CD8-positive, alpha-beta T cell (primary cell): ENCODE measurements at places on chromosomes 3 and 15. TPM values are rescaled to one million over a fixed set of nuclear protein-coding genes. Genes with fewer than 3 reads are reported as not detected.
A peak's percentile ranks its signal among the peaks of the same experiment; 100 is the strongest.

Gene DUOXA2
- total RNA-seq = not detected

Gene SLC7A14
- not detected for total RNA-seq

Gene CAMKV
- not detected for total RNA-seq

Gene GUCA1C
- not detected for total RNA-seq

Gene RYK
- 63.6 TPM for total RNA-seq

Gene SI
- total RNA-seq = not detected

- no peak for DNase-seq
Measured at GRCh38 chr3:77411334-77411733, 371.4 kb downstream of the ROBO2 start.

DNA sequence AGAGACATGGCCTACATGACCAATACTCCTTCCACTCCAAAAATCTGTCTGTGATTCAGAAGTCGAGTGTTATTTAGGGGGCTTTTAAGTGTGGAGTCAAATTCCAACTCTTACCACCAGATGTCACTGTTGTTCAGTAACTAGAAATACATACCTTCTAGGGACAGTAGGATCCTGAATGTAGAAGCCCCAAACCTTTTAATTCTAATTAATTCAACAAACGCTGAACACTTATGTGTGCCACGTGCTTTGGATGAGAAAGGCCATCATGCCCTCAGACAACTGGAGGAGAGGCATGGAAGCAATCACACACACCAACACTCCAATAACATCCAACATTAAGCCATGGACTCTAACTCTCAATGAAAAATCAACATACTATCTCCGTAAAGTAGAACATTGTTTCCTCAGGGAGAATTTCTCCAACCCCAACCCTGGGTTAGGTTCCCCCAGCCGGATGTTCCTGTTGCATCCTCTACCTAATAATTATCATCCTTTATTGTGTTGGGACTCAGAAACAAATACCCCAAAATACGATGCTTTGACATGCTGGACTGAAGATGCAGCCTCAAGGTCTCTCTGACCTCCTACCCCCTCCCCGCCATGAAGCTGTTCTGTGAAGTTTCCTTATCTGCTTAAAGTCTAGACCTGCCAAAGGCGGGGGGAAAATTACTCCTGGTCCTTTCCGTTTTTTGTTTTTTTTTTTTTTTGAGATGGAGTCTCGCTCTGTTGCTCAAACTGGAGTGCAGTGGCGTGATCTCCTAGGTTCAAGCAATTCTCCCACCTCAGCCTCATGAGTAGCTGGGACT is 8.0 kb upstream of the CCDC13 start:
- DNase-seq = no peak

DNA sequence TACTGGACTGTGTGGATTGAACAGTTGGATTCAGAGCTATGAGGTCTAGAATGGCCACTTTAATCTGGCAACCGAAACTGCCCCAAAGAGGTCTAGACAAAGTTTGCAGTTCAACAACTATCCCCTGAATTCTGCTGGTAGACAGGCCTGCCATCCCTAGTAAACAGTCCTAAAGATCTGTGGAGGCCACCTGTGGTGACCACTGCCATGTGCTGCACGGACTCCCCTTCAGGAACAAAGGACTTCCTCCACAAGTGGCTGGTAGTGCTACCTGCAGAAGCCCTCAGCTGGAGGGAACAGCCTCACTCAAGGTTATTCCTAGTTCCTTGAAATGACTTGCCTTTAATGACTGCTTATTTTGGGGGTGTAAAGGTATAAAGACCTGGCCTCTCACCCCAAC is 6.1 kb downstream of the TNFAIP8L3 start:
- DNase-seq = no peak

DNA sequence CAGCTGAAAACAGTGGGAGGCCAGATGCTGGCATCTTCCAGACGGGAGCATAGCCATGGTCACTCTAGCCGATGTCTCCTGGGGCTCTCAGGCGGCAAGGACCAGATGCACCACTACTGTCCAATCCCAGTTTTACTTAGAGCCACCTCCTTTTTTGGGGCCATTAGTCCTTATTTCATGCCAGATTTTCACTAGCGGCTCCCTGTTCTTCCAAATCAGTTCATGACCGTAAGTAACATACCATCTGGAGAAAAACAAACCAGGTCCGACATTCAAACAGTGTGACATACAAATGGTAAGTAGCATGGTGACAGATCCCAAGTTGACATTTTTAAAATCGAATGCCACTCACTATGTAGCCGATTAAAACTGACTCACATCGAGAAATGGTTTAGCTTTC is 4.1 kb upstream of the MAP6D1 start:
- no peak for DNase-seq

DNA sequence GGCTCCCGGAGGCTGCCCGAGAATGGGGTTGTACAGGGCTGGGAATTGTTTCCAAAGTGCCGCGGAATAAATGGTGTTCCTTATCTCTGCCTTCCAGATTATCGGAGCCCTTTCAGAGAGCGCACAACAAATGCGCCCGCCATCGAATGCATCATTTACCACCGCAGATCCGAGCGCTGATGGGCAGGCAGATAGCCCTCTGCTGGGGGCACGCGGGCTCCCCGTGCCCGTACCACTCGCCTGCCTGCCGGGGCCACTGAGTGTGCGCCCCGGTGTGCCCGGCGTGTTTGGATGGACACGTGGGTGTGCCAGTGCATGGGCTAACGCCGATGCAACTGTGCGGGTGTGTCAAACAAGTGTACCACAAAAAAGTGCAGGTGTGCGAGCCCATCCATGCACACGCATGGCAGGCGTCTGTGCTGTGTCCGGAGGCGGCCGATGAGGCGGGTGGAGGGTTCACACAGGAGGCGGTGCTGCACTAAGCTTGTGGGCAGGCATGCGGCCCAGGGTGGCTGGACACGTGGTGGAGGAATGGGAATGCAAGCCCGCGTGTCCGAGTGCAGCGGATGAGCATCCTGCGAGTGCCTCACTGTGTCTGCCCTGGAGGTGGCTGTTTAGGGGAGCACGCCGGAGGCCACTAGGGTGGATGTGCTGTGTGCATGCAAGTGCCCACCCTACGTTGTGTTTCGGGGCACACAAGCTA is 3.8 kb upstream of the GATA2 start:
- DNase-seq = no peak

- no peak for DNase-seq
Measured at GRCh38 chr3:190032923-190033322, 87.8 kb downstream of the P3H2 start.

- DNase-seq = no peak
Measured at GRCh38 chr3:3919316-3919715, 120.1 kb downstream of the LRRN1 start.

GRCh38 chr3:131216801-131217200 is 164.8 kb upstream of the NUDT16 start:
- DNase-seq = no peak

DNA sequence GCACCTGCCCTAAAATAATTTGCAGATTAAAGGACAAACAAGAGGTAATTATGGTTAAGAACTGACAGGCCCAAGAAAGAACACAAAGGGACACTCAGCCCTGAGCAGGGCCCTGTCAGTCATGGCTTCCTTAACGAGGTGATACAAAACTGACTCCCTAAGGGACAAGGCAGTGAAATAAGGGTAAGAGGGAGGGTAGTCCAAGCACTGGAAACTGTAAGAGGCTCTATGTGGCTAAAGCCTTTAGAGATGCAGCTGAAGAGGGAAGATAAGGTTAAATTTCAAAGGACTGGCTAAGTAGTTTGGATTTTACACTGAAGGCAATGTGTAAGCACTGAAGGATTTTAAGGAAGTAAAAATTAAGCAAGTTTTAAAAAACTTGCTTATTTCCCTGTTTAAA is 3.9 kb downstream of the ATR start:
- no peak for DNase-seq

DNA sequence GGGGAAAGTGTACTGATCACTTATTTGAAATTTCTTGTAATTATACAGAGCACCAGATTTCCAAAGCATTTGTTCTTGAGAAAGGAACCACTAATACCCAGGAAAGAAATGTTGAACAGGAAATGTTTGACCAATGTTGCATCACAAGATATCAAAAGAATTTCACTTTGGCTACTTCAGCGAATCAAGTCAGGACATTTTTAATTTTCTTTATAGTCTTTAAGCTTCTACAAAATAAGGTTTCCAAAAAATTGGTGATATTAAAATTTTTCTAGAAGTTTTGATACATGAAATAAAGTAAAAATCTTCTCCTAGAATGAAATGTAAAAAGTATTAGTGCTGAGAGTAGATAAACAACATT is 421.9 kb downstream of the MECOM start:
- DNase-seq = no peak

DNA sequence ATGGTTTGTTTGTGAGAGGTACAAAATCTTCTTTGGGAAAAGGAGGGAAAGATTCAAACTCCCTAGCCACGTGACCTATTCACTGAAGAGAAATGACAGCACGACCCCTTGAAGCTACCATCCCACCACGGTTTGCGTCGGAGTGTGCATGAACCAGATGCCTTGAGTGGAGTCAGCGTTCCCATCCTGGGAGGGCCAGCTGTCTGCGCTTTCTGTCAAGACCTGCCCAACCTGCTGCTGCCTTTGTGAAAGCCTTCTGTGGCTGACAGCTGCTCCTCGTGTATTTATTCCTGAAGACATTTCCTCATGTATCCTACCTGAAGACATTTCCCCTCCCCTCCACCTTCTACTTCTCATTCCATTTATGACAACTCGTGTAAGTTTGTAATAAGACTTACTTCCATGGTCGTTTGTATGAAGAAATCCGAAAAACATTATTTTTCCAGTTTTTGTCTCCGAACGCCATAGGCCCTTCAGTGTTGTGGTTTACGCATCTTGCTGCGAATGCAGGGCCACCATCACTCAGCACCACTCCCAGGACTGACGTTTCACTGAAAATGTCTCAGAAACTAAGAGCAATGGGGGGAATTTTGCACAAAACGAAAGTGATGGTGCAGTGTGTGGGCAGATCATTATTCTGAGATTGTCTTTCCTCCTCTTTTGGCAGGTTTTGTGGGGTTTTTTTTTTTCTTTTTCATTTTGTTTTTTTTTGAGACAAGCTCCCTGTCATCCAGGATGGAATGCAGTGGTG is 18.9 kb downstream of the EBLN2 start:
- DNase-seq = no peak

GRCh38 chr3:16528581-16528993 is 15.1 kb upstream of the RFTN1 start:
- DNase-seq = no peak

DNA sequence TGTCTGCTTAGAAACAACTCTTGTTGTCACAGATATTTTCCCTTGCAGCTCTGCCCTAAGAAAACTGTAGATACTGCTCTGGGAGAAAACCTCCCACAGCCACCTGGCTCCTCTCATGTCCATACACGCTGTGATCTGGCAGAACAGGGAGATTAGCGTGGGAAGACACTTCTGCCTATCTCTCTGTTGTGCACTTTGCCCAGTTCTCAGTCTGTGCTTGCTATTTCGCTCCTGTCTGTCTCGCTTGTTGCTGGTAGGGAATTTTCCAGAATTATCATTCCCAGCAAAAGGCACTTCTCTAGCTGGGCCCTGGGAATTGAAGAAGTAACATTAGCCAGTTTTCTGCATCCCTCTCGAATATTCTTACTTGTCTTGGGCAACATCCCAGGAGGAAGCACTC is 8.1 kb upstream of the GATM start:
- DNase-seq = no peak

DNA sequence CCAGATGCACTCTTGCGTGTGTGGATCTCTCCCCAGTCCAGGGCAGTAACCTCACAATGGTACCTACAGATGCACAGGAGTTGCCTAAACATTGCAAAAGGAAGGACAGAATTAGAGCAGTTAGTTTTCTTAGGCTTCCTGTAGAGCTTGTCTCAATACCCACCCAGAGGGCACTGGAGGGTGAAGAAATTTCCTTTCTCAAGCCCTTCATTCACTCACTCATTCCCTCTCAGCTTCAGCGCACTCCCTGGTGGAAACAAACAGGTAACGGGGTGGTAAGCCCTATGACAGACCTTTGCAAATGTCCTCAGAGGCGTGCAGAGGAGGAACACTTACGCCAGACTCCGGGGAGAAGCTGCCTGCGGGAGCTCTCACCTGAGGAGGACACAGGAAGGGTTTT is 267.4 kb upstream of the HES1 start:
- no peak for DNase-seq

GRCh38 chr15:93141371-93141794 is 52.4 kb upstream of the RGMA start:
- peak; percentile 78 for DNase-seq

DNA sequence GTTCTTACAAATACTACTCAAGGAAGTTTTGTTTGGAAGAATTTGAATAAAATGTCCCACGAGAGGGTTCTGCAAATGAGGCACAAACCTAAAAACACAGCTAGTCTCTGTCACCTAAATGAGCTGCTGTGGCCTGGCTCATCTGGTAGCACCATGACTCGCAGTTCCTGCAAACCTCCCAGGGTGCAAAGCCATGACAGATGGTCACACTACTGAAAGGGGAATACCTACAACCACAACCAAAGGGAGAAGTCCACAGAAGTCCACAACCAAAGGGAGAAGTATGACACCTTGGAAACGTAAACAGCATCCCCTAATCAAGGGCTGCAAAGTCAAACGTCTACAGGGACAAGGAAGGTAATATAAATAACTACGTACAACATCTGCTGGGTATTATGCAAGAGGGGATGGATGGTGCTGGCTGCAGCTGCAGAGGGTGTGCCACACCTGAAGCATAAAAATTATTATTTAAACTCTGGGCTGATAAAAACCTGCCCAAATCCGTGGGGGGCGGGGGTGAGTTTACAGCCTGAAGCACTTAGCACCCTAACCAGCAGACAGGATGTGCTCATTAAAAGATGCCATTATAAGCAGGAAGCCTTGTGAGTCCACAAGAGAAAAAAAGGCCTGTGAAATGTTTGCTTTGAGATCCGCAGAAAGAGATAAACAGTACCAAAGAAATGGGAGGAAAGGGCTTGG is 184.0 kb downstream of the MAGI1 start:
- peak; percentile 9 for DNase-seq

DNA sequence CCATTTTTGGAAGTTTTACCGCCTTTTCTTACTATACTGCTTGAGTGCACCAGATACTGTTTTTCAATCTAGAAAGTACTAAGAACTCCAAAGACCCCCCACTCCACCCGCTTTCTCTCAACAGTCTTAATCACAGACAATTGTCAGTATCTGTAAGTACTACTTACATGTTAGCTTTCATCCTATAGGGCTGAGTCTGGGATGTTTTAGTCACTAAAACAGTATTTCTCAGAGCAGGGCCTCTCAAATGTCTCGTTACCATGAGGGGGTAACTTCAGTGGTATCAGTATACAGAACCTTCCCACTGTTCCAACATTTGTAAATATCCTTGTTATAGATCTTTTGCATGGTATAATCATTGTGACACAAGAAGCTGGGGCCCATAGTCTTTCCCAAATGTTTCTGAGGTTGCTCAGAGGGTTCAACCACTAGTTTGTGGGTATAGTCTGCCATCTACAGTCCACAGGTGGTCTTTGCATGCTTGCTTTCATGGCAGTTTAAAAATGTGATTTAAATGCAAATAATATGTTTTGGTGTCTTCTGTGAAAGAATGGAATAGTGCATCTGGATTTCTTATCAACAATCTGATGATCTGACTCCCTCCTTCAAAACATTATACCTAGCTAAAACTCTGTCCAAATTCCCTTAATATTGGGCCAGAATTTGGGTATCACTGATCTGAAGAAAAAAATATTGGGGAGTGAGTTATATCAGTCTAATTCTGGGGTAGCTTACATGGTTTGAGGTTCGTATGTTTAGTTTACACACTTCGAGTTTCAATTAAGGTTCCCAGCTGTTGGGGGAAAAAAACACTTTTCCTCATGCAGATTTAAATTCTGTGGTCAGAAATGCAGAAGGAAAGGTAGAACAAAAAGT is 18.0 kb upstream of the DNAJC13 start:
- DNase-seq = no peak
